ENCODE measurements at places on chromosomes 2 and 18.

GRCh38 chr18:44119607-44120006 lies 561.1 kb upstream of the SETBP1 start:
- DNase-seq, result no peak

GRCh38 chr2:144971786-144972335 lies 451.9 kb upstream of the ZEB2 start:
- DNase-seq, result peak; percentile 7

DNA sequence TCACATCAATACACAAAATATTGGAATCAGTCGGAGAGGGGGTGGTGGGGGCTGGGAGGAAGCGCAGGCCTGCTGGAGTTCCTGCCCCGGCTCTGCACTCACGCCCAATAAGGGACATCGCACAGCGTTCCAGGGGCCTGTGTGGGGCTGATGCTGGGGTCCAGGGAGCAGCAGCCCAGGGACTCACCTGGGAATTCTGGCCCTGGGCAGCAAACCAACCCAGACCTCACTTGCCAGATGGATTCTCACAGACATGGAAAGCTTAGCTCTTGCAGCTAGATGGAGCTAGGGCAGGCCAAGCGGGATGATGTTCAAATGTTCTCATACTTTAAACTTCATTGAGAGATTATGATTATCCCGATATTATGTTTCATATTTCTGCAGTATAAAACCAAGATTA lies 266.6 kb upstream of the TANK start:
- no peak for DNase-seq

DNA sequence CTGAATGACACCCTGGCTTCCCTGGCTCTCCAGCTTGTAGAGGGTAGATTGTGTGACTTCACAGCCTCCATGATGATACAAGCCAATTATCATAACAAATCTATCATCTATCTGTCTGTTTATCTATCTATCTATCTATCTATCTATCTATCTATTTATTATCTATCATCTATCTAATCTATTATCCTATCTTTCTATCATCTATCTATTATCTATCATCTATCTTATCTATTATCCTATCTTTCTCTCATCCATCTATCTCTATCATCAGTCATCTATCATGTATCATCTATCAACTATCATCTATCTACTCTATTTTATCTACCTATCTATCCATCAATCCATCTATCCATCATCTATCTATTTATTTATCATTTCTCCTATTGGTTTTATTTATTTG lies 361.8 kb downstream of the RNF144A start:
- no peak for DNase-seq

- DNase-seq, result no peak
These were observed 107.9 kb downstream of the SPOPL start for GRCh38 chr2:138609446-138609845.

DNA sequence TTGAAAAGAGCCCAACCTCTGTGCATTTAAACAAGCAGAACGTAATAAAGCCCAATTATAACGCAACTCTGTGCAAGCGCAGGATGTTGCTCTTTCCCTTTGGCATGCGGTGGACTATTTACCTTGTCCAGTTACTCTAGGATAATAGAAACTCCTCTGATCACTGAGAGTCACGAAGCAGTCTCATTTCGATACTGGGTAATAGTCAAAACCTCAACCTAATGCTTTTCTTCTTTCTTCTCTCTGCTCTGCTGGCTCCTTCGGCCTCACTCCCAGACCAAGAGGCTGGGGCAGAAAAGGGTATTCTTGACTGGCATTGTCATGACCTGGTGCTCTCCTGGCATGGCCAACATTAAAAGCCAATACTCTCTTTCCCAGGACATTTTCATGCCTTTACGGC lies 89.7 kb upstream of the GCFC2 start:
- DNase-seq, result no peak

GRCh38 chr2:160156100-160156499 lies 44.0 kb downstream of the ITGB6 start:
- no peak for DNase-seq

DNA sequence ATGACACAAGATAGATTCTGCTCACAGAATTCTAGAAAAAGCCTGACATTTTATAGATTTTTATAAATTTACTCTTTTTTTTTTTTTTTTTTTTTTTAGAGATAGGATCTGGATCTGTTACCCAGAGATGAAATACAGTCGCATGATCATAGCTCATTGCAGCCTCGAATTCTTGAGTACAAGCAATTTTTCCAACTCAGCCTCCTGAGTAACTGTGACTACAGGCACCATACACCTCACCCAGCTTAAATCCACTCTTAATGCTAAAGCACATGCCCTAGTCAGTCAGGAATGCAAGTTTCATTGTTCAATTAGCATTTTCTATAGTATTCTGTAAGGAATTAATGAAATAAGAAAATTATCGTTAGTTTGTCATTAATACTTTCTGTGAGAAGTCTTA lies 32.1 kb upstream of the WDR75 start:
- DNase-seq, result no peak

- no peak for DNase-seq
These were observed 19.7 kb downstream of the RASGRP3 start for GRCh38 chr2:33496150-33496549.

- no peak for DNase-seq
These were observed 91.6 kb downstream of the TTC27 start for GRCh38 chr2:32719430-32719829.

GRCh38 chr2:26559556-26559955 lies 81.6 kb downstream of the CIB4 start:
- DNase-seq, result no peak

GRCh38 chr2:3010001-3010400 lies 367.6 kb downstream of the EIPR1 start:
- DNase-seq, result no peak

DNA sequence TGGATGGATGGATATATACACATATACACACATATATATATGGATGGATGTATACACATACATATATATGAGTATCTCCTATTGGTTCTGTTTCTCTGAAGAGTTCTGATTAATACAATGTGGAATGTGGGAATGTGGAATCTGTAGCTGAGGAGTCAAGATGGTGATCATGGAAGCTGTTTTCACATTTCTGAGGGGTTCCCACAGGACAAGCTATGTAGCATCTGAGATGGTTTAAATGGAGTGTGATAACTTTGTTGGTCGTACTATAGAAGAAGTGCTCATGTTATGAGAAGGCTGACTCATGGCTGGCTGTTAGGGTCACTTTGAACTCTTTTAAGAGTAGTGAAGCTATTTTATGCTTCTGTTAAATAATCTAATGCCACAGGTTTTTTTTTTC lies 279.7 kb downstream of the MEIS1 start:
- no peak for DNase-seq

Measured in NCI-H510A treated with DMSO at 0.1 percent for 48 hours (cell line).